T-helper 17 cell (primary cell): ENCODE measurements at places on chromosomes 7 and 10.
A peak's percentile ranks its signal among the peaks of the same experiment; 100 is the strongest.

GRCh38 chr10:44386546-44387052, 1.7 kb upstream of the CXCL12 start:
- H3K4me3 ChIP-seq = peak overlapping the region; percentile 49
- peaks cover 55% of the 10 kb centered on the region for H3K27me3 ChIP-seq
- H3K4me1 ChIP-seq = no peaks in the 10 kb centered on the region
- no peak overlapping the region for H3K27ac ChIP-seq

- no peak overlapping the region for H3K4me3 ChIP-seq
- H3K4me1 ChIP-seq = no peaks in the 10 kb centered on the region
- H3K27me3 ChIP-seq = no peaks in the 10 kb centered on the region
- H3K36me3 ChIP-seq = peaks cover 2% of the 10 kb centered on the region
- no peak for DNase-seq
Measured at GRCh38 chr10:87750001-87750671, 67.9 kb downstream of the ATAD1 start.

DNA sequence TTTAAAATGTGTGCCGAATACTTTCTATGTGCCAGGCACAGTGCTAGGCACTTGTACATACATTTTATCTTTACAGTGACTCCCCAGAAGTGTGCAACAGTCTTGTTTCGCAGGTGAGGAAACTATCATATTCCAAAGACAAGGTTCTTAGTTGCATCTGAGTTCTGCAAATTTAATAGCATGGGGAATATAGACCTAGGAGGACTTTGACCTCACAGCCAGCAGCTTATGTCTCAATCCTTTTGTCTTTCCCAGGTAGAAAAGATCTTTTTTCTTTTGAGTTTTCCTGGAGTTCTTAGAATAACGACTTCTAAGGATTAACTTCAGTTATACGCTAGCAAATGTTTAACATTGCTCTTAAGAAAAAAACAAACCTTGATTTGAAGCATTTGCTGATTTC, 482.8 kb upstream of the ZMIZ1 start:
- H3K27ac ChIP-seq = no peak overlapping the region
- no peak overlapping the region for H3K4me3 ChIP-seq
- no peaks in the 10 kb centered on the region for H3K4me1 ChIP-seq
- DNase-seq = no peak

DNA sequence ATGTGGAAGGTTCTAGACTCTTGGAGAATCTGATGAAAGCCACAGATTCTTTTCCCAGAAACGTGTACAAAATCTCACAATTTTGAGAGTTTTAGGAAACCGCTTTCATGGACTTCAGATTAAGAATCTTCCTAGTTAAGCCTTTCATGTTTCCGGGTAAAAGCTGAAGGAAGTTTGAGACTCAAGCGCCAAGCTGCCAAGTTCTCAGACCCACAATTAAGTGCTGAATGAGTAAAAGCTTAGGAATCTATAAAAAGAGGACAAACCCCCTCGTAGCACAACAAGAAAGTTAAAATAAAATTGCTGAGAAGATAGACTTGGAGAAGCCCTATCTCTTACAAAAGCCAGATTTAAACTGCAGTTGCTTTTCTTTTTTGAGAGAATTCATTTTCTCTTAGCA, 99.6 kb downstream of the ST8SIA6 start:
- no peak overlapping the region for H3K4me3 ChIP-seq
- H3K36me3 ChIP-seq = peaks cover 5% of the 10 kb centered on the region
- no peak overlapping the region for H3K27ac ChIP-seq
- peaks cover 56% of the 10 kb centered on the region for H3K27me3 ChIP-seq
- H3K4me1 ChIP-seq = no peaks in the 10 kb centered on the region

GRCh38 chr7:114334989-114335388, 79.6 kb upstream of the FOXP2 start:
- no peak overlapping the region for H3K4me3 ChIP-seq
- H3K36me3 ChIP-seq = no peaks in the 10 kb centered on the region
- no peak for DNase-seq

- H3K27ac ChIP-seq = no peak overlapping the region
- no peaks in the 10 kb centered on the region for H3K36me3 ChIP-seq
- no peak overlapping the region for H3K4me3 ChIP-seq
Measured at GRCh38 chr7:121334875-121335648, 6.3 kb downstream of the WNT16 start.
